GM06990 (cell line): ENCODE measurements at places on chromosomes 5 and 9.

- no peak for DNase-seq
These were observed 149.7 kb downstream of the GCNT1 start for GRCh38 chr9:76608575-76609273.

DNA sequence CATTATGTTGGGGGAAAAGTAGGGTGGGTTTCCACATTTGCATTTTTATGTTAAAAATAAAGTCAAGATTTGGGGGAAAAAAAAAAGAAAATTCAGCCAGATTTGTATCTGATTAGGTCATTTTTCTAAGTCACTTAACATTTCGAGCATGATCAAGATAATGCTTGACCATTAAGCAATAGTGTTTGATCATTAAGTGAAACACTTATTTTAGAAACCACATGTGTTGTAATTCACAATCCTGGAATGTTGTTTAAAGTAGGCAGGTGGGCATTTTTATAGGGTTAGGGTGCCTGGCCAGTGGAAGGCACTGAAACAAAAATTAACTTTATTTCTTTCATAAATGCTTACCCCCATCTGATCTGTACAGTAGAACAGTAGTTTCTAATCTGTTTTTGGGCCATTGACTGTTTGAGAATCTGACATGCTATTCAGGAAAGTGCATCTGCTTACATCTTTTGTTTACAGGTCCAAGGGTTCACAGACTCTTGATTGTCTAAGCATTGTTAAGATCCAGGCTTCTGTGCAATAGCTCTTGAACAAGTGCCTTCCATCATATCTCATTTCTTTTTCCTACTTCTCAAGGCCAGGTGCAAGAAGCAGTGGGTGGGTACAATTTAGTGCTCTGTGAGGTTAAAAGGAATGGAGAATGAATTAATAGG lies 9.1 kb downstream of the ZCCHC9 start:
- no peak for DNase-seq

GRCh38 chr5:143596824-143597223 lies 193.3 kb upstream of the NR3C1 start:
- no peak for DNase-seq

DNA sequence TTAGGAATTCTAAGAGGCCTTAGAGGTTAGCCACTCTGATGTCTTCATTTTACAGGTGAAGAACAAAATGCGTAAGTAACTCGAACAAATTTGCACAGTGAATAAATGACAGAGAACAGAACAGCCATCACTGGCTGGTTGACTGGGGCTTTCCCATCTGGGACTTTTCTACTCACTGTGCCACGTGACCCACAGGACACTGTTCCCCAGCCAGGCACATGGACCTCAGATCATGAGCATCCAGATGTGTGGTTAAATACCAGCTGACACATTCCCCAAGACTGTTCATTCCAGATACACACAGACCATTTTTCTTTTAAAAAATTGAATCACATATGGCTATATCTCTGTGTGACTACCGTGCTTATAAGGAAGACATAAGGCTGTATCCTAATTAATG lies 25.8 kb upstream of the MED10 start:
- DNase-seq = no peak

DNA sequence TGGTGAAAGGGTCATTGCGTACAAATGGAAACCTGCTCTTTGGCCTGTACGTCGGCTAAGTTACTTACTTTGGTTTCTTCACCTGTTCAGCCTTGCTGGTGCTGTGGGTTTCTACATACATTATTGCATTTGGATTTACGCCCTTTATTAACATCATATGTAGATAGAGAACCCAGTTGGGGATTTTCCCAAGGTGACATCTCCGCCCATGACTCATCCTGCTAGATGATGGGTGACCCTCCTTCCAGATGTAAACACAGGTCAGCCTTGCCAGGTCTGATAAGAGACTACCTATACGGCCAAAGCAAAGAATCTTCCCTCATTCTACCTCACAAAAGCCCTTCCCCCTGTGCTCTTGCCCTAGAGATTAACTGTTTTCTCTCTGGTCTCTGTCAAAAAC lies 360.9 kb downstream of the KDM4C start:
- DNase-seq = no peak

- no peak for DNase-seq
These were observed 34.3 kb downstream of the UBE2R2 start for GRCh38 chr9:33851301-33851700.

DNA sequence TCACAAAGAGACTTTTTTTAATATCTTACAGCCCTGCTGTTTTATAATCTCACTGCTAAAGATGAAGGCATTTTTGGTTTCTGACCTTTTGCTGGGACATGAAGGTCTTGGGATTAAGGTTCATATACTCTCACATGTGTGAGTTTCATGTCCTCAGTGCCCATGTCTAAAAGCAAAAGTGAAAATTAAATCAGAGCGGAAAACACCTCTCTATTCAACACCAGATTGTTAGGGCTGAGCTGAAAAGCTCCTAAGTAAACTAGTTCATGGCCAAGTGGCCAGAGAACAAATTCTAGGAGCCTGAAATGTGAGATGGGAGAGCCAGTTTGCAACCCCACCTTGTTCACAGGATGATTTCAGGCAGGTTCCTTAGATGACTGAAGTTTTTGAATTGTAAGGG lies 110.9 kb downstream of the GRIA1 start:
- DNase-seq = no peak

DNA sequence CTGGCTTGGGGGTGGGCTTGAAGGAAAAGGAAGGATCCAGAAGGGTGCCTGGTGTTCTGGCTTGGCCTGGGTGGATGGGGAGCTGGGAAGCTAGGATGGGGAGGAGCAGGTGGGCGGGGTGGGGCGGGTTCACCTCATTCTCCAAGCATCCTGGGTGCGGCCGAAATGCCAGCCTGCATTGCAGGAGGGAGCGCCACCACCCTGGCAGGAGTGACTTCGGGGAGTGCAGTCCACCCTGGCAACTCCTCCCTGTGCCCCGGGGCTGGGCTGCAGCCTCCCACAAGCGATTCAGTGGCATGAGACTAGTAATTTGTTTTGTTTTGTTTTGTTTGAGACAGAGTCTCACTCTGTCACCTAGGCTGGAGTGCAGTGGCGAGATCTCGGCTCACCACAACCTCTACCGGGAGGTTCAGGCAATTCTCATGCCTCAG lies 5.5 kb downstream of the TTC16 start:
- DNase-seq = no peak

DNA sequence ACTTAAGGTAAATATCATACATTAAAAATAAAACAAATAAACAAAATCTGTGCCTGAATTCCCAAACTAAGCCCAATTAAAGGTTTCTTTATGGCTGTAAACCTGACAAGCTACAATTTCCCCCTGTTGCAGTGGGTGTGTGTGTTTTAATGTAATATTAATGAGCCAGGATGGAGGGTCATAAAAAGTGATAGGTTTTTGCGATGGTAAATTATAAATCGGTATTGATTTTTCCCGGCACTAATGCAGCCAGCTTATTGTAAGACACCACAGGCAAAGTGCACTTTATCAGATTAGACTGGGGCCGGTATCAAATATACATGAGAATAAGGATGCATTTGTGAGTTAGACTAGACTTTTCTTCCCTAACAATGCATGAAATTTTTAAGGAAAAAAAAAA lies 120.4 kb downstream of the EBF1 start:
- DNase-seq = no peak

DNA sequence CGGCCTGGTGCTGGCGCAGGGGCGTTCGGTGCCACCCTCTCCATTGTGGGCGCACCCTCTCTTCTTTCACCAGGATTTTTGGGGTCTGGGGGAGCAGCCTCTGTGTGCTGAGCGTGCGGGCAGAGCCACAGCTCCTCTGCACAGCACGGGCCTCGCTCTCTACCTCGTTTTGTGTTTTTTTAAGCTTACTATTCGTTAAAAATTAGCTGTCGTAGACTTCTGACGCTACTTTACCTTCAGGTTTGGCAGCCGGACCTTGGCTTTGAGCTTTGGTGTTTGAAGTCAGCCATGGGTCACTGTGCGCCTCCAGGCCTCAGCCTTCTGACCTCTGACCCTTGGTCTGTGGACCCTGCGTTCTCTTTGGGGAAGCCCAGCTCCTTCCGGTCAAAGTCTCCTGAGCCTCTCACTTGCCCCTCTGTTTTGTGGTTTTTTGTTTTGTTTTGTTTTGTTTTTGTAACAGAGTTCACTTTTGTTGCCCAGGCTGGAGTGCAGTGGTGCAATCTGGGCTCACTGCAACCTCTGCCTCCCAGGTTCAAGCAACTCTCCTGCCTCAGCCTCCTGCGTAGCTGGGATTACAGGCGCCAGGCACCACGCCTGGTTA lies 88.2 kb upstream of the CACNA1B start:
- no peak for DNase-seq

DNA sequence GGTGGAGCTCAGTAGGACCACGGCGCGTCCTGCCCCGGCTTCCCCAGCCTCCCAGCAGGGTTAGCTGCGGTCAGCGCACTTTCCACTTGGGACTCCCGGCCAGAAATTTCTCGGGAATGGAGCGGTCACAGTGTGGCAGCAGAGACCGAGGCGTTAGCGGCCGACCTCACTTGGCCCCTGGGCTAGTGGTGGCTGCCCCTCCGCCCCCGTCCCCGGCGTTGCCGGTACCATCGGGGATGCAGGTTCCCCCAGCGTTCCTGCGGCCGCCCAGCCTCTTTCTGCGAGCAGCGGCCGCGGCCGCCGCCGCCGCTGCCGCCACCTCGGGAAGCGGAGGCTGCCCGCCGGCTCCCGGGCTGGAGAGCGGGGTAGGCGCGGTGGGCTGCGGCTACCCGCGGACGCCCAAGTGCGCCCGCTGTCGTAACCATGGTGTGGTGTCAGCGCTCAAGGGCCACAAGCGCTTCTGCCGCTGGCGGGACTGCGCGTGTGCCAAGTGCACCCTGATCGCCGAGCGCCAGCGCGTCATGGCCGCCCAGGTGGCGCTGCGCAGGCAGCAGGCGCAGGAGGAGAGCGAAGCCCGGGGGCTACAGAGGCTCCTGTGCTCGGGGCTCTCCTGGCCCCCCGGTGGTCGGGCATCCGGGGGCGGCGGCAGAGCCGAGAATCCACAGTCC lies 460 bp downstream of the DMRTA1 start:
- peak; percentile 22 for DNase-seq

- no peak for DNase-seq
These were observed 50.8 kb downstream of the GABBR2 start for GRCh38 chr9:98657897-98658296.

GRCh38 chr5:138686668-138687067 lies 66.6 kb upstream of the CTNNA1 start:
- DNase-seq = no peak

- DNase-seq = peak; percentile 96
These were observed 68.4 kb downstream of the ANKRD33B start for GRCh38 chr5:10632110-10632761.

- DNase-seq = no peak
These were observed 443.9 kb downstream of the ZNF608 start for GRCh38 chr5:124302533-124302932.

DNA sequence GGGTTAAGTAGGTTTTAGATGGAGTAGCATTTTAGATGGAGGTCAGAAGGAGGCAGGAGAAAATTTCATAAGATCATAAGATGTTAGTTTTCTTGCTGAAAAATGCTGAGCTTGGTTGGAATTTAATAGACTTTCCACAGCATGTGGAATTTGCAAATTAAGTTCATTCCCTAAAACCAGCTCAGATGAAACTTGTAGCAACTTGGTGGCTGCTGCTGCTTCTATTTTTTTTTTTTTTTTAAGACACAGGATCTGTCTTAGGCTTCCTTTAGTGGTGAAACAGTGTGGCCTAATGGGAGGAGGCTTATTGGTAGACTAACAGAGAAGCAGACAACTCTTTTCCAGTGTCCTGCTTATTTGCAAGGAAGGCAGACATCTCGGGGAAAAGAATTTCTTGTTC lies 154.5 kb downstream of the AOPEP start:
- no peak for DNase-seq

- DNase-seq = no peak
These were observed 173.5 kb downstream of the FAM174A start for GRCh38 chr5:100708645-100709171.

- DNase-seq = no peak
These were observed 25.2 kb downstream of the CYFIP2 start for GRCh38 chr5:157290981-157291711.

GRCh38 chr5:40416588-40416987 lies 263.1 kb upstream of the PTGER4 start:
- DNase-seq = no peak

GRCh38 chr5:32276173-32276853 lies 36.4 kb downstream of the MTMR12 start:
- DNase-seq = peak; percentile 44

GRCh38 chr9:123654994-123655637 lies 274.8 kb downstream of the DENND1A start:
- DNase-seq = no peak

DNA sequence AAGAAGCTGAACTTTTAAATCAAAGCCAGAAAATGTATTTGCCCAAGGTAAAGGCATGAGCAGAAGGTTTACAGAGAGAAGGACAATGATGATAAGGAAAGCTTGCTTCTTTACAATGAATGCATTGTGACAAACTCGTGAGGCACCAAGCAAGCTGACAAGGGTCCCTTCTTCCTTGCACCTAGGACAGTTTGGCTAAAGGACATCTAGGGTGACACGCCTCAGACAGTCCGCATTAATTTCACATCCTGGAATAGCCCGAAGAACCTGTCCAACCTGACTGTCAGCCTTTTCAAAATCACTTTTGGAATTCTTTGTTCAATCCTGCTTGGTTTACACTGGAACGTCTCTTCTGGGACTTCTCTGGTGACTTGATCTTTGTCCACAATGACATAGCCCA lies 146.4 kb upstream of the MAP3K1 start:
- no peak for DNase-seq

DNA sequence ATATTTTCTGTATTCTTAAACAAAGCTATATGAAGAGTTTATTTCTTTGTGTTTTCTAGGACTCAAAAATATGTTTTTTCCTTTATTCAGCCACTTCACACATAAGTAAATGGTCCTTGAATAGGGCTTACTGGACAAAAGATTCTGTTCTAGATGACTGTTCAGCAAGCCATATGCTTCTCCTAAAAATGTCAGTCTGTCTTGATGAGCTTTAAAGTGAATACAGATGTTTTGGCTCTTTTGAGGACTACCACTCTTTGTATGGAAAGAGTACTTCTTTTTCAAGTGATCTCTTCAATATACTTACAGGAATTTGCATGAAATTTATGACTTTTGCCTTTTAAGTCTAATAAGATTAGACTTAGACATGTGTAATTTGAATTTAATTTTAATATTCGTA lies 8.4 kb downstream of the NDUFS4 start:
- no peak for DNase-seq

GRCh38 chr5:160260006-160260775 lies 30.9 kb downstream of the FABP6 start:
- DNase-seq = no peak

DNA sequence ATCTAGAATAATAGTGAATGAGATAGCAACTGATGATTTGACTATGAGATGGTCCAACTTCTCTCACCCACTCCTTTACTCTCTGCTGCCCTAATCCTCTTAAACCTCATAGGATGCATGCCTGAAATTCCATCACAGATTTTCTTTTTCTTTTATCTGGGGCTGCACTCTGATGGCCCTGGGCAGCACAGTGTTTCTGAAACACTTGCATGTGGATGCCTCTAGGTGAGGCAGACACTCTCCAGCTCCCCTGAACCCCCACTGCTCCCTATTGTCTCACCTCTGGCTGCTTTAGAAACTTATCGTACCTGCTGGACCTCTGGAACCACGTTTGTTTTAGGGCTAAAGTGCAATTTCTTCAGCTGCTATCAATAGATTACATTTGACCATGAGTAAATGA lies 67.5 kb downstream of the HTR4 start:
- DNase-seq = no peak

- DNase-seq = peak; percentile 18
These were observed 386.0 kb upstream of the KLF4 start for GRCh38 chr9:107875571-107875980.
